ENCODE measurements at places on chromosomes 2 and 18.

GRCh38 chr2:227834916-227835650, 21.4 kb downstream of the CCL20 start:
- DNase-seq, result no peak

DNA sequence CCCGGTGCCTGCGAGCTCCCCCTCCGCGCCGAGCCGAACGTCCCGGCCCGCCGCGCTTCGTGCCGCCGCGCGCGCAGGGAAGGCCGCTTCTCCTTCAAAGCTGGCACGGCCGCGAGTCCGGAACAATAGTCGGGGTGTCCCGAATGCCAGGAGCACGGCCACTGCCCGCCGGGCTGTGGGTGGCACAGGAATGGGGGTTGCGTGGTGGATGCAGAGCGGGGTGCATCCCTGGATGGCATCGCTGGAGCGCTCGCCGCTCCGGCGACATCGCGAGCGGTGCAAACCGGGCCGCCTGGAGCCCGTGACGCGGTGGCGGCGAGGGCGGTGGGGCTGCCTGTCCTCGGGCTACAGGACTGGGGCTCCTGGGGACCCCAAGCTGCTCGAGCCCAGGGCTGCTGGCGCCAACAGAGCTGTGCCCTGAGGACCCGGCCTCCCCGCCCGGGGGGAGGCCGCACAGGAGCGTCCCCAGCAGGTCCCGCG, 1.1 kb upstream of the SATB2 start:
- DNase-seq, result no peak

GRCh38 chr2:231034291-231034882, 2.9 kb upstream of the C2orf72 start:
- DNase-seq, result no peak

DNA sequence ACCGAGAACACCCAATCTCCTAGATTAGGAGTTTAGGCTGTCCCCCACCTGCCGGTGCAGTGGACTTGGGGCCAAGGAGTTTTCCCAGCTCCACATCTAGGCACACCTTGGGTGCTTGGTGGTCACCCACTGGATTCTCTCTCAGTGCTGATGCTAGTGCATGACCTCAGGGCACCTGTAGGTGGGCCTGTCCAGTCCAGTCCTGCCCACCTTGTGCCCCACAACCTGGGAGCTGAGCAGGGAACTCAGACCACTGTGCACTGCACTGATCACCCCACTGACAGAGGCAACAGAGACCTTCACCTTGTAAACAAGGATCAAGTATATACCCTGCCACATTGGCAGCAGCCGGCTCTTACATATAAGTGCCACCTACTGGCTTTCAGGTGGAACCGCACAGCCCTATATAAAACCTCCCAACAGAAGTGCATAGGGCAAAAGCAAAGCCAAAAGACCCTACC, 12.7 kb upstream of the CDH19 start:
- DNase-seq, result no peak

DNA sequence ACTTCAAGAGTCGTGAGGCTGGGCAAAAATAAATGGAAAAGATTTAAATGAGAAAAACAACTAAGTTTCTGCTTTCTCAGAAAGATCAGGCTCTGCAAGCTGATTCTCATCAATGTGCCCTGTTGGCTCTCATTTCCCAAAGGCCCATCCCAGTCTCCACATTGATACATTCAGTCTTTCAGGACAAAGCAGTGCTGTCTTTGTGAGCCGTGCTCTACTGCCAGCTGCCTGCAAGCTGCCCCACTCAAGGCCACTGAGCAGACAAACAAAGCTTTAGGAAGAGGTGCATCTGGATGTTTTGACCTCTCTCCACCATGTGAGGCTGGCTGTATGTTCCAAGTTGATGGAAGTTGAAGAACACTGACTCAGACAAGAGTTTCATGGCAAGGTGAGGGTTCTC, 48.8 kb downstream of the FSHR start:
- no peak for DNase-seq

DNA sequence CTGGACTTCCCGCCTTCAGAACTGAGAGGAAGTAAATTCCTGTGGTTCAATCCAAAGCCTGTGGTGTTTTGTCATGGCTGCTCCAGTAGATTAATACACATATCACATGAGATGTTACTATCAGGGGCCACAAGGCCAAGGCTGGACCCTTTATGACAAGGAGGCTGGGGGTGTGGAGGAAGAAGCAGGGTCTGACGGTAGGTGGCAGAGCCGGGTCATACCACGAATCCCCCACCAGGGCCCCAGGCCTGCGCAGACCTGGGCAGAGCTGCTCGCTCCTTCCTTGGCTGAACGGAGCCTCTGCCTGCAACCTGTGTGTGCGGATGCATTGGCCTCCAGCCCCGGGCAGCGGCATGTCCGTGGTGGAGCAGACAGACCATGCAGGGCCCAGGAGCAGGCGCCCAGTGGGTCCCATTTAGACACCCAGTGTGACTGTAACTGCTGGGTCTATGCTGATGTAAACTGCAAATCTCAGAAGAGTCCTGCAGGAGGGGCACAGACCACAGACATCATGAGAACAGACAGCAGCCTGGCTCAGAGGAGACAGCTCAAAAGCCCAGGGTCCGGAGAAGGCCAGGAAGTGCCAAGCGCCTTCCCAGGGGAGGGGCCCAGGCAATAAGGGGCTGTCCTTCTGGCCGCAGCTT, 155.2 kb downstream of the PXDN start:
- DNase-seq, result no peak

GRCh38 chr2:224432003-224432579, 30.2 kb upstream of the FAM124B start:
- no peak for DNase-seq

DNA sequence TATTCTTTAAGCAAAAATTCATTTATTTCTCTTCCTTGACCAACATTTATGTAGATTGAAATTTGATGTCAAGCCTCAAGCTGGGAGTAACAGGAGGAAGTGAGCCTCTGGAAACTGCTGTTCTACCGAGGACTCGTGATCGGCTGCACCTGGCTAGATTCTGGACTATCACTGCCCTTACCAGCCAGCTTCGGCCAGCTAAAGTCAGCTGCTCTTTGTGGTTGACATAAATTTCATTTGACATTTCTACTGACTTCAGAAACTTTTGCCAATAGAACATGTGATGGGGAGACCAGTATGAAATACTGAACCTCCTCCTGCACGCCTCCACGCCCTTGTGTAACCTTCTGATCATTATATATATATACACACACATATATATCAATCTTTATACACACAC, 74.2 kb upstream of the RGPD5 start:
- no peak for DNase-seq

DNA sequence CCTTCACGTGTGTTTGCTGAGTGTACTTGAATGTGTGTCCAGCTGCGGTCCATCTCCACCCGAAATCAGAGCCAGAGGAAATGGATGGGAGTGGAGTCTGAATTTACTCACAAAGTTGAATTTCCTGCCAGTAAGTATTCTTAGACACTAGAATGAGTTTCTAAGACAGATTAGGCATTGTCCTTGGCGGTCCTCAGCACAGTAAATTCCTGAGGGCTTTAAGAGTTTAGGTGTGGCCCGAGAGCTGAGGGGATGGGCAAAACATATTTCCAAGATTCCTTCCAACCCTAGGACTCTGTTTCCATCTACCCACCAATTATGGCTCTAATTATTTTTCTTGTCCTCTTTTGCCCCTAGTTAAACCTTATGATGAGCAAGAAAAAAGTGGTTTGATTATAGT, 90.3 kb upstream of the PHLPP1 start:
- no peak for DNase-seq

DNA sequence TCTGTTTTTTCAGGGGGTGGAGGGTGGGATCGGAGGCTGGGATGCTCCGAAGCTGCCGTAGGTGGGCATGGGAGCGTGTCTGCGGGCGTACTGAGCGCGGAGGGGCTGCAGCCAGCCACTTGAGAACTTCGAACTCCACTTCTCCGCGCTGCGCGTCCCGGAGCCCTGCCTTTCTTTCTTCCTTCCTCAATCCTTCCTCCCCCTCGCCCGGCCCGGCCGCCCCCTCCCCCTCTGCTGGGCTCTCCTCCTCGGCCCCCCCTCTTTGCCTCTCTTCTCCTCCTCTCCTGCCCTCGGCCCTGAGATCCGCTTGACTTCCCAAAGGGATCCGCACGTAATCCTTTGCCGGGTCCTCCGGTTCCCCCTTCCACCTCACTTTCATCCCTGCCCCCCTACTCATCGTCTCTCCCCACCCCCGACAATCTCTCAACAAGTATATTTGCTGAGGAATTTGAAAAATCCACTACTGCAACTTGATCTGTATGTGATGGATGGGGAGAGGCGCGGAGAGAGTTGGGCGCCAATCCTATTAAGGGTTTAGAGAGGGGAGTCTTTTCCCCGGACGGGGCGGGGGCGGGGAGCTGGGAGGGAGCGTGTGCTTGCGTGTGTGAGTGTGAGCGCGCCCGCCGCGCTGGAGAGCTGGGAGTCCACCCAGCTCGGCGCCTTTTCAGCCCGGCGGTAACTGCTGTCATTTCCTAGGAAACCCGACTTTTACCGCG, 1.1 kb downstream of the GLI2 start:
- DNase-seq, result no peak

DNA sequence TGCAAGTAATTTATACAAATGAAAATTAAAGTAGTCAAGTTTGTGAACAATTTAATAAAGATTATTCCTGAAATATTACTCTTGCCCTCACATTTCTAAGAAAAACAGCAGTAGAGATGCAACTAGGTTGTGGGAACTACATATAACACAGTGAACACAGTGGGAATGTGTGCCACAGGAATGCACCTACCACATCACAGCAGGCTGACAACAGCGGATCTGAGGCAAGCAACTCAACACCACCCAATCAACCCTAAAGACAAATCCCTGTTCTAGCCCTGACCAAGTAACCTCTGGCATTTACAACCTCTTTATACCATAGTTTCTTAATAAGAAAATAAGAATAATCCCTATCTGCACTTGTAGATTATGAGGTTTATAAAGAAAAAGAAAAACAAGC, 23.4 kb downstream of the MBOAT2 start:
- no peak for DNase-seq

- no peak for DNase-seq
Measured at GRCh38 chr2:103810875-103811274, 1043.0 kb upstream of the POU3F3 start.

- DNase-seq, result no peak
Measured at GRCh38 chr18:76335859-76336640, 159.0 kb downstream of the ZNF516 start.

DNA sequence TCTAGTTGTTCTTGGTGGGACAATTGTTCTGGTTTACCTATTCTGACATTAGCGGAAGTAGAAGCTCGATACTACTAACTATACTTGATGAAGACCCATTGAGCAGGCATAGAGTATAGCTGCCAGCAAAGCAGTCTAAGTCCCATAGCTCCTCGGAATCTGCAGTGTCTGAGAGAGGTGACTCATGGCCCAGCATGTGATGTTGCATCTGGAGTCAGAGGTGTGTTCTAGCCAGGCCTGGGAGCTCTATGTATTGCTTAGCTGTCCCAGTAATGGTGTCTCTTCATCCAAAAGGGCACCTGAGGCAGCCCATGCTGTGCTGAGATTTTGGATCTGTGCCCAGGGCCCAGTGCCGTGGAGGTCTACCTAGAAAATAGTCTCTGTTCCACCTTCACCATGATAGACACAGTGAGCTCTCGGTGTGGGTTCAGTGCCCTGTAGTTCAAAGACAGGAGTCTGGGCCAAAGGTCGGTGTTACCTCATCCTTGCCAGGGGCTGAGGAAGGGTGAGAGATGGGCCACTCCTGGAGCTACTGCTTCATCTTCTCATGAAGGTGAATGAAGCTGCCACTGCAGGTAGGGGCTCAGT, 47.3 kb downstream of the MEX3C start:
- no peak for DNase-seq
